ENCODE measurements at places on chromosomes 5 and 9.

DNA sequence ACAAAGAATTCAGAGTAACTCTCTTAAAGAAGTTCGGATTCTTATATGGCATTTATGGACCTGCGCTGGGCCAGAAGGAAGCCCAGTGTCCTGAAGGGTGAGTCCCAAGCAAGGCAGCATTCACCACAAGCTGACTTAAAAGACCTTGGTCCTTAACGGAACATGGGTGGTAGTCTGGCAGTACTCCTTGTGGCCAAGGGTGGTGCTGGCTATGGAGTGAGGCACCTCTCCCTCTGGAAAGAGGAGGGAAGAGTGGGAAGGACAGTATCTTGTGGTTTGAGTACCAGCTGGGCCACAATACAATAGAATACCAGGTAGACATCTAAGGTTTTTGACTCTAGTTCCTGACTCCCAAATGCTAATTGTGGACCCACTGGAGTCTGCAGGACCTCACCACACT is 425.7 kb upstream of the CYLC2 start:
- DNase-seq, result no peak

GRCh38 chr5:50794812-50795211 is 128.4 kb downstream of the PARP8 start:
- no peak for DNase-seq

GRCh38 chr9:5569409-5569808 is 59.1 kb downstream of the PDCD1LG2 start:
- DNase-seq, result no peak

DNA sequence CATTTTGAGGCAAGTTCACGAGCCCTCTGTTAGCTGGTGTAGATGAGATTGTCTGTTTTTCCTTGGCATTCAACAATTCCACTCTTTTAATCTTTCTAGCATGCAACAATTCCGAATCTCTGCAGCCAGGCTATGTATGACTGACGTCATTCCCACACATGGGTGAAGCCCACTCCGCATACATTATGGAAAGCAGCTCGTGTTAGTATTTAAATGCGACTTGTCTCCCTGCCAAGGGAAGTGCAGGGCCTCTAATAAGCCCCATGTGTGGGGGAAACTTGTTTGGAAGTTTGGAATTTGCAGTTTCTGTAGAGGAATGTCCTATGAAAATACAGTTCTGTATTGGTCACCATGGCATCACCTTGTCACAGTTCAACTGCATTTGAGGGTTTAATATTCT is 146.0 kb upstream of the FBXL7 start:
- no peak for DNase-seq

DNA sequence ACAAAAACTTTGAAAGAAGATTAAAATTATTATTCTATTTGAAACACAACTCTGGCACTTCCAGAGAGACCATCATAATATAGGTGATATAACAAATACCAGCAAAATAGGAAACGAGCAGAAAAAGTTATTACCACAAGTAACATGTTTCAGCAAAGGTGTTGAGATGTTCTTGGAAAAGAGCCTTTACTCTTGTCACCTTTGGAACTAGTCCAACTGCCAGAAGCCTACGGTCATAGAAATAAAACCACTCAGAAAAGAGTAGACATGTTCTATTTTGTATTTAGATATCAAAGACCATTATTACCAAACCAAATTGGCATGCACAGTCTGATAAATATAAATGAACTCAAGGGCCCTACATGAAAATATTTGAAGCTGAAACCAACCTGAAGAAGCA is 145.0 kb upstream of the DMAC1 start:
- no peak for DNase-seq

Data from NCI-H510A treated with DMSO at 0.1 percent for 48 hours (cell line).